ENCODE measurements at places on chromosomes 16 and 17.

- no peaks in the 10 kb centered on the region for H3K4me1 ChIP-seq
- no peak overlapping the region for H3K27ac ChIP-seq
- no peak for DNase-seq
- no peaks in the 10 kb centered on the region for H3K27me3 ChIP-seq
- no peak overlapping the region for H3K4me3 ChIP-seq
Observed at GRCh38 chr17:56119191-56119590, 34.1 kb upstream of the ANKFN1 start.

- H3K4me3 ChIP-seq: peak overlapping the region; percentile 87
- H3K27ac ChIP-seq: peak overlapping the region; percentile 93
- H3K36me3 ChIP-seq: peaks cover 28% of the 10 kb centered on the region
- no peaks in the 10 kb centered on the region for H3K27me3 ChIP-seq
- DNase-seq: peak; percentile 96
Observed at GRCh38 chr17:81871387-81872230, 472 bp upstream of the ARHGDIA start.

GRCh38 chr16:89491238-89491869 lies 993 bp upstream of the ANKRD11 start:
- peaks cover 21% of the 10 kb centered on the region for H3K36me3 ChIP-seq
- H3K4me1 ChIP-seq: peaks cover 50% of the 10 kb centered on the region
- DNase-seq: no peak
- peak overlapping the region; percentile 86 for H3K27ac ChIP-seq
- no peaks in the 10 kb centered on the region for H3K27me3 ChIP-seq

GRCh38 chr17:2705263-2705662 lies 6.3 kb downstream of the CLUH start:
- H3K4me1 ChIP-seq: peaks cover 28% of the 10 kb centered on the region
- no peaks in the 10 kb centered on the region for H3K27me3 ChIP-seq
- no peak overlapping the region for H3K27ac ChIP-seq
- H3K4me3 ChIP-seq: no peak overlapping the region
- no peak for DNase-seq

DNA sequence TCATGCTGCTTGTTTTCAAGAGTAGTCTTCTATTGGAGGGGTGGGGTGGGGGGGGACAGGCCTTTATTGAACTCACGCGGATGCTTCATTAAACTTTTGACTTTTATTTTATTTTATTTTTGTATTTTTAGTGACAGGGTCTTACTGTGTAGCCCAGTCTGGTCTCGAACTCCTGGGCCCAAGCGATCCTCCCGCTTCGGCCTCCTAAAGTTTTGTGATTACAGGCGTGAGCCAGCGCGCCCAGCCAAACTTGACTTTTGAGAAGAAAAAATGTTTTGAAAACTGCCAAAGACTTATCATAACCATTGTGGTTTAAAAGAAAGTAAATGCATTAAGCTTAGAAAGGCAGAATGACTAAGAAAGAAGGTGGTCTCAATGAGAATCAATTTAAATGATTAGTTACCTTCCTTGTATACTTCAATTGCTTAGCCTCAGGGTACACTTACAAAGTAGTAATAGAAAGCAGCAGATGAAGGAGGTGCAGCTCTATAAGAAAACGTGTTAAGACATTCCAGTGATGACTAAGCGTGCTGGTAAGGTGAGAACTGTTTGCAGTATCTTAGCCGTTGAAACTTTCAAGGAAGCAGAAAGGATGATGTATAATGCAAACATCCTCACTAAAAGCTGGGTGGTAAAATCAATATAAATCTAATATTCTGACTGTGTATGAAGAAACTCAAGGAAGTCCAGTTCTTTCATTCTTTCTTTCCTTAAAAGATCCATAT lies 1.2 kb downstream of the AP2B1 start:
- peak overlapping the region; percentile 41 for H3K27ac ChIP-seq
- peaks cover 32% of the 10 kb centered on the region for H3K4me1 ChIP-seq
- no peak for DNase-seq
- H3K36me3 ChIP-seq: peaks cover 10% of the 10 kb centered on the region
- H3K4me3 ChIP-seq: peak overlapping the region; percentile 100

GRCh38 chr17:6568184-6568758 lies 11.9 kb upstream of the PITPNM3 start:
- no peaks in the 10 kb centered on the region for H3K4me1 ChIP-seq
- DNase-seq: no peak
- no peak overlapping the region for H3K4me3 ChIP-seq
- no peak overlapping the region for H3K27ac ChIP-seq

- no peak for DNase-seq
- H3K27ac ChIP-seq: no peak overlapping the region
- no peaks in the 10 kb centered on the region for H3K4me1 ChIP-seq
Observed at GRCh38 chr17:76368545-76368944, 14.8 kb upstream of the PRPSAP1 start.

GRCh38 chr16:71610447-71610846 lies 15.5 kb upstream of the MARVELD3 start:
- H3K27ac ChIP-seq: no peak overlapping the region
- H3K4me1 ChIP-seq: peaks cover 33% of the 10 kb centered on the region
- no peak for DNase-seq

DNA sequence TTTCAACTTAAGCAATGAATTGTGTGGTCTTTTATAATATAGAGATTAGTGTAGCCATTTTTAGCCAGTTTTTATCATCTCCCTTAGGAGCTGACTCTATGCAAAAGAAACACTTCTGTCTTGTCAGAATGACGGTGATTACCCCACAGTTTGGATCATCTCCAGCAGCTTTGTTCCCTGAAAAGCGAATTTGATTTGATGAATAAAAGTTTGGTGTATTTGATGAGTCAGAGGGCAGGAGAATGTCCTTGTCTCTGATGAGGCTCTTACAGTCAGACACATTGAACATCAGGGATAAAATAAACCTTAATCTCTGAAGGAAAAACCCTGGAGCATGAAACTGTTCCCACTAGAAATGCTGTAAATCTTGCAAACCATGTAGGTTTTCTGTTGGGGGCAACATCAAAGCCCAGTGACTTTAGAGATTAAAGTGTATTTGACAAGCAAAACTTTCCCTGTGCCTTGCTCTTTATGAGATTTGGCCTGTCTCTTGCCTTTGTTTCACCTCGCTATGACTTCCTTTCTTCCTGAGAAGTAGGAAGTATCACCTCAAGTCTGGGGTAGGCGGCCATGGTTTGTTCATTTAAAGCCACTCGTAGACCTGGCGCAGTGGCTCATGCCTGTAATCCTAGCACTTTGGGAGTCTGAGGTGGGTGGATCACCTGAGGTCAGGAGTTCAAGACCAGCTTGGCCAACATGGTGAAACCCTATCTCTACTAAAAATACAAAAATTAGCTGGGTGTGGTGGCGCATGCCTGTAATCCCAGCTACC lies 209.3 kb downstream of the FTO start:
- H3K4me3 ChIP-seq: no peak overlapping the region
- no peaks in the 10 kb centered on the region for H3K36me3 ChIP-seq
- no peaks in the 10 kb centered on the region for H3K27me3 ChIP-seq

DNA sequence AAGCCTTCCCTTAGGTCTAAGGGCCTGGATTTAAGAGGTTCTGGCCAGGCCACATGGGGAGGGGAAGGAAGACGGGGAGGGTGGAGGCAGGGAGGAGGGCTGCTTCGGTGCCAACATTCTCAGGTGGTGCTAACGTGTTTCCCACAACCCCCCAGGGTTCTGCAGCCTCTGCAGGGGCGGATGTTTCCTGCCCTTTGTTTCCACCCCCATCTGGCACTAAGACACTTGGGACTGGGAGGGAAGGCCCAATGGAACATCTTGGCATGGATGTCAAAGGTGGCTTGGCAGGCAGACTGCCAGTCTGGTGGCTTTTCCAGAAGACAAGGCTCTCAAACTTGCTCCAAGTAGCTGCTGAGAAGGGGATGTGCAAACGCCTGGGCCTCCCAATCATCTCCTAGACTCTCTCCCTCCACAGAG lies 12.7 kb downstream of the HIC1 start:
- H3K4me1 ChIP-seq: peaks cover 57% of the 10 kb centered on the region
- DNase-seq: no peak
- no peaks in the 10 kb centered on the region for H3K27me3 ChIP-seq
- no peak overlapping the region for H3K4me3 ChIP-seq

DNA sequence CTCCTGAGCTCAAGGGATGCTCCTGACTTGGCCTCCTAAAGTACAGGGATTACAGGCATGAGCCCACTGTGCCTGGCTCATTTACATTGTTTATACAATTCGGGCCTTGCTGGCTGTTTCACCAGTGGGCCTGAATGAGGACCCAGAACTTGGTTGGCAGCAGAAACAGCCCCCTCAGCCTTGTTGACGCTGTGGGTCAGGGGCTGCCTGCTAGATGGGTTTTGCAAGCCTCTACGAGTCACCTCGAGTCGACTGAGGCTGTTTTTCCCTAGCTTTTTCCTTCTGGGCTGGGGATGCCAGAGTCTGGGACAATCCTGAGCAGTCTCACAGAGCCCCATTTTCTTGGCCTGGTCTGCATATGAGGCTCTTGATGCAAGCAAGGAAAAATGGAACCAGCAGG lies 16.1 kb downstream of the PPL start:
- H3K36me3 ChIP-seq: no peaks in the 10 kb centered on the region
- no peaks in the 10 kb centered on the region for H3K4me1 ChIP-seq
- DNase-seq: no peak
- H3K4me3 ChIP-seq: no peak overlapping the region
- H3K27ac ChIP-seq: no peak overlapping the region

DNA sequence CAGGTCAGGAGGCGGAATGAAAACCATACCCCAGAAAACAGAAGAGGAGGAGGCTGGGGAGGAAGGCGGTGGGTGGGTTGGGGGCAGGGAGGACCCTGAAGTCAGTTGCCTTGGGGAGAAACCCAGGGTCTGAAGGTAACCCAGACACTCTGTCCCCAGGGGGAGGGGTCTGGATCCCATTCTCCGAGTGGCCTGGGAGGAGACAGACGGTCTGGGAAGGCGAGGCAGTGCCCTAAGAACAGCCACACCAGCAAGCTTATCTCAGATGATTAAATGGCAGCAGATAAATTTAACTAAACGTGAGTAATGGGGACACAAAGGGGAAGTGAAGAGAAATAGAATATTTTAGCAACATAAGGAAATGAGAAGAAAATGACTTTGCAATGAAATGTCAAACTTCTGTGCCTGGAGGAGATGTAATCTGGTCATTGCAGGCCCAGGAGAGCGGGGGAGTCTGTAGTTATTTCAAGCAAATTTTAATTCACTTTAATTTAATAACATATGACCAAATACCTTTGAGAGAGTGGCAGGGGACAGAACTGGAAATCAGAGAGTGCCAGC lies 21.4 kb upstream of the ZFP90 start:
- no peaks in the 10 kb centered on the region for H3K36me3 ChIP-seq
- H3K27me3 ChIP-seq: no peaks in the 10 kb centered on the region
- peak overlapping the region; percentile 13 for H3K27ac ChIP-seq
- peaks cover 14% of the 10 kb centered on the region for H3K4me1 ChIP-seq
- DNase-seq: no peak
- H3K4me3 ChIP-seq: no peak overlapping the region

GRCh38 chr17:20216154-20216815 lies 207.1 kb downstream of the SPECC1 start:
- H3K4me3 ChIP-seq: no peak overlapping the region
- no peak for DNase-seq
- no peaks in the 10 kb centered on the region for H3K36me3 ChIP-seq
- H3K27me3 ChIP-seq: no peaks in the 10 kb centered on the region

DNA sequence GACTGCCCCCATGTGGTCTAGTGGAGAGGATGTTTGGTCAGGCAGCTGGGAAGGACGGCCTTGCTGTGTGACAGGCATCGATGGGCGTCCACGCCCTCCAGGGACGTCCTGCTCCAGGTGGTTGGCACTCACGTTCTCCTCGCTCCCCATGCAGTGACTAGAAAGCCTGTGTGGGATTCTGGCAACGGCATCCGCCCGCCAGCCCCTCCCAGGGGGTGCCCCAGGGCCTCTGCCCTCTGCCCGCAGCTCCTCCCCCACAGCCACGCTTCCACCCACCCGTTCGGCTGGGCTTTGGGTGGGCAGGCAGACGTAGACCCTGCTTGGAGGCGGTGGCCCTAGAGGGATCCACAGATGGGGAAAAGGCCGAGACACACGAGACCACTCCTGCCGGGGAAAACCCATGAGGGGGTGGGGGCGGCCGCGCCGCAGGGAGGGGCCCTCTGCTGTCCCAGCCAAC lies 4.7 kb upstream of the IL17C start:
- DNase-seq: peak; percentile 64
- H3K36me3 ChIP-seq: peaks cover 23% of the 10 kb centered on the region
- peak overlapping the region; percentile 76 for H3K4me3 ChIP-seq
- peak overlapping the region; percentile 71 for H3K27ac ChIP-seq

DNA sequence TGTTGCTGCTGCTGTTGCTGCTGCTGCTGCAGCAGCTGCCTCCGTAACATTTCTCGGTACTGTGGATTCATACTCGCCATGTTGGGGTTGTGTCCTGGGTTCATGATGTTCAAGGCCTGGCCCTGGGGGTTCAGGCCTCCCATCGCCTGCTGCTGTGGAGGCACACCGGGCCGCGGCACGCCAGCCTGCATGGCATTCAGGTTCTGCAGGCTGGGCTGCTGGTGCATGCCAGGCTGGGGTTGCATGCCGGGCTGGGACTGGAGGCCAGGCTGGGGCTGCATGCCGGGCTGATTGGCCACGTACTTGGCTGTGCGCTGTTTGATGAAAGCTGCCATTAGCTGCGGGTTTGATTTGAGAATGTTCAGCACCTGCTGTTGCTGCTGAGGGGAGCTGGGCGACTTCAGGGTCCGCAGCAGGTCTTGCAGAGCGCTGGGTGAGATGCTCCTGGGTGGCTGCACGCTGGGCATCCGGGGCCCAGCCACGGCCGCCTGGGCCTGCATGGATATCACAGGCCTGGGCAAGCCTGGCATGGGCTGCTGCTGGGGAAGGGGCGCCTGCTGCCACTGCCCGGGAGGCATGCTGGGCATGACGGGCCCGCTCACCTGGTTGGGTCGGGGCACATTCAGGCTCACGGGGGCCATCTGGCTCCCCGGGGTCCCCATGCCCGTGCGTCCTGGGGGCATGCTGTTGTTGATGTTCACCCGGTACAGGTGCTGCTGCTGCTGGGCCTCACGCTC lies 11.3 kb upstream of the TRAP1 start:
- H3K4me3 ChIP-seq: no peak overlapping the region
- DNase-seq: no peak
- H3K4me1 ChIP-seq: no peaks in the 10 kb centered on the region
- H3K27ac ChIP-seq: no peak overlapping the region

DNA sequence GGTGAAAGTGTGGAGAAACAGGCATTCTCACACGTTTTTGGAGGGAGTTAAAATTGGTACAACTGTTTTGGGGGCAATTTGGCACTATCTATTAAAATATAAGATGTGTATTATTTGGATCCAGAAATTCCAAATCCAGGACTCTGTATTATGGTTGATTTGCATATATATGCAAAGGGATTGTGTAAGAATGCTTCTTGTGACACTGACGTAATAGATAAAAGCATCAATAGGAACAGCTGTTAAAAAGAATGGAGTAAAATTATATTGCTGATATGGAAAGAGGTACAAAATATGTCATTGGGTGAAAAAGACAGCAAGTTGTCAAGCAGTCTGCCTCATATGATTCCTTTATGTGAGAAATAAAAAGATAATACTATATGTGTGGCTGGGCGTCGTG lies 17.3 kb downstream of the FA2H start:
- H3K27ac ChIP-seq: no peak overlapping the region
- no peaks in the 10 kb centered on the region for H3K36me3 ChIP-seq
- no peaks in the 10 kb centered on the region for H3K4me1 ChIP-seq
- H3K27me3 ChIP-seq: peaks cover 2% of the 10 kb centered on the region
- no peak for DNase-seq

GRCh38 chr17:73066148-73066884 lies 26.2 kb downstream of the SLC39A11 start:
- no peaks in the 10 kb centered on the region for H3K4me1 ChIP-seq
- H3K36me3 ChIP-seq: peaks cover 25% of the 10 kb centered on the region
- H3K27me3 ChIP-seq: no peaks in the 10 kb centered on the region
- no peak overlapping the region for H3K27ac ChIP-seq
